CD8-positive, alpha-beta memory T cell (primary cell): ENCODE measurements at places on chromosomes 6 and 20.

DNA sequence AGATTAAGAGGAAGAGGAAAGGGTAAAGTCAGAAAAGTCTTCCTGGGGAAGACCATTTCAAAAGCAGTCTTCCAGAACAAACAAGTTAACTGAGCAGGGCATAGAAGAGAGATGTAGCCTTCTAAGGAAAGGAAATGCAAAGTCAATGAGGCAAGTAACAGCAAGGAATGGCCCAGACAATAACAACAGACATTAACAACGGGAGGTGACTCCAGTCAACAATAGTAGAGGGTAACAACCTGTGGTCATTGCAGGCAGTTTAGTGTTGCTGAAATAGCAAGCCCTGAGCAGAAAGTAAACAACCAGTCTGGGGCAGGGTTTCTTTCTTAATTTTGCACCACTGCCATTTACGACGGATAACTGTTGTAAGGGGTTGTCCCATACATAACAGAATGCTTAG is 2.1 kb downstream of the MDN1 start:
- DNase-seq: no peak

DNA sequence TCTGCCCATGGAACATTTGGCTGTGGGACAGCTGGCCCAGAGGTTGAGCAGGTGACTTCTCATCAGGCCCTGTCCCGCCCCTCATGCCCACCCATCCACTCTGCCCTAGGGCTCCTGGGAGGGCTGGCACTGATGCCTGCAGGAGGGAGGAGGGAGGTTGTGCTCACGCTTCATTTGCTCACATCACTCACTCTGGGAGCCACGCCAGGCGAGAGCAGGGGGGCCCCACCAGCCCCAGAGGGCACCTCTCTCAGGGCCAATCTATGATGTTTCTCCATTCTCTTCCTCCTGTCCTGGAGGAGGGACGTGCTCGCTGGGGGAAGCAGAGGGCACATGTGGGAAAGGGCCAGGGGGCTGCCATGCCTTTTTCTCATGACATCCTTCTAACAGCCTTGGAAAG is 10.9 kb upstream of the GLP1R start:
- DNase-seq: no peak

GRCh38 chr6:1015825-1016224 is 296.1 kb upstream of the FOXQ1 start:
- DNase-seq: no peak

- DNase-seq: no peak
These were observed 114.7 kb downstream of the ERMARD start for GRCh38 chr6:169866140-169866534.

DNA sequence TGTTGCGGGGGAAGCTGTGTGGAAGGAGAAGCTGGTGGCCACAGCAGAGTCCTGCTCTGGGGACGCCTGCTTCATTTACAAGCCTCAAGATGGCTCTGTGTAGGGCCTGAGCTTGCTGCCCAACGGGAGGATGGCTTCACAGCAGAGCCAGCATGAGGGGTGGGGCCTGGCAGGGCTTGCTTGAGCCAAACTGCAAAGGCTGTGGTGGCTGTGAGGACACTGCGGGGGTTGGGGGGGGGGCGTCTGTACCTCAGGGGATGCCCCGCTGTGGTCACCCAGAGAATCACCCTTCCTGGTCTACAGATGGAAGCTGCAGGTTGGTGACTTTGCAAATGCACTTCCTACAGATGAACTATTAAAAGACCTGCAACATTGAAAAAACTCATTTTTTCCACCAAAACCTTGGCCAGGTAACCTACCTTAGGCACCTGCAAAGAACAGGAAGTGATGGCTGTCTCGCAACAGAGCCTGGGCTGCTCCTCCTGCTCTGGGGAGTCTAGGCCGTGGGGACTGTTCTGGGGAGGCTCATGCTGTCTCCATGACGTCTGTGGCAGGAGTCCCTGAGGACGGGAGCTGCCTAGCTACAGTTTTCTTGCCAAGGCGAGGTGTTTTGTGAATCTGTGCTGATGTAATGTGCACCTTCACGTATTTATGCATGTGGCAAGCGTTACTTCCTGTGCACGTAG is 7.3 kb downstream of the NPBWR2 start:
- DNase-seq: peak; percentile 54

- DNase-seq: no peak
These were observed 32.6 kb upstream of the TULP4 start for GRCh38 chr6:158279615-158280014.

DNA sequence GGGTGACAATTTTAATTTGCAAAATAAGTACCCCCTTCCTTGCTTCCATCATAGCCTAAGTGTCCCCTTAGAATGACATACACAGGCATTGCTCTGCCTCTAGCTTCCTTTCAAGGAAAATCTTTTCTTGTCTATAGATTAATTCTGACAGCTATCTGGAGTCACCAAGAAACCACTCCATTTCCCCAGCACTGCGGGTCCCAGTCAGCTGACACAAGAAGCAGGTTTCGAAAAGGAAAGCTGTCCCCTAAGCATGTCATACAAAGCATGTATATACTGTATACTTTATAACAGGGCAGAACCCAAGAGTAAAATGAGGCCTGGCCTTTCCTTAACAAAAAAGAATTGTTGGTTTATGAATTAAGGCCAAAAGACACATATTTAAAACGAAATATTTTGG is 273.5 kb downstream of the BTBD9 start:
- no peak for DNase-seq

- no peak for DNase-seq
These were observed 125.3 kb downstream of the GRM1 start for GRCh38 chr6:146154197-146154596.

- DNase-seq: no peak
These were observed 436.5 kb downstream of the DHX35 start for GRCh38 chr20:39398656-39399055.

DNA sequence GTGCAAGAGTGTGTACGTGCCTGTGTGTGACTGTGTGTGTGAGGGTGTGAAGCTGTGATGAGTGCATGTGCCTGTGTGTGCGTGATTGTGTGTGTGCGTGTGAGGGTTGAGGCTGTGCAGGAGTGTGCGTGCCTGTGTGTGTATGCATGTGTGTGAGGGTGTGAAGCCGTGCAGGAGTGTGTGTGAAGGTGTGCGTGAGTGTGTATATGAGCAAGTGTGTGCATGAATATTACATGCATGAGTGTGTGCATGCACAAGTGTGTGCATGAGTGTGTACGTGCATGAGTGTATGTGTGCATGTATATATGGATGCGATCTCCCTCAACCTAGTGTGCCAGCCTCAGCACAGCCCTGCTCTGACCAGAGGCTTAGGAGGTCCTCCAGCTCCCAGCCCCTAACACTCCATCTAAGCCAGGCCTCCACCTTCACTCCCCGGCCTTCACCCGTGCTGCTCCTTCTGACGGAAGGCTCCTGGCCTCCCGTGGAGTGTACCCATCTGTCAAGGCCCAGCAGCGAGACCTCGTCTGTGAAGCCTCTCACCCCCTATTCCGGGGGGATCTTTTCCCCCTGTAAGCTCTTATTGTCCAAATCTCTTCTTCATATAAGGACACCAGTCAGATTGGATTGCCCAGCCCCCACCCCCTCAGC is 19.9 kb upstream of the PHACTR3 start:
- DNase-seq: no peak

GRCh38 chr6:152976749-152977148 is 6.1 kb downstream of the FBXO5 start:
- DNase-seq: no peak

GRCh38 chr6:96940322-96940721 is 15.8 kb downstream of the KLHL32 start:
- DNase-seq: no peak

- no peak for DNase-seq
These were observed 207.8 kb downstream of the TTLL2 start for GRCh38 chr6:167532410-167533288.

DNA sequence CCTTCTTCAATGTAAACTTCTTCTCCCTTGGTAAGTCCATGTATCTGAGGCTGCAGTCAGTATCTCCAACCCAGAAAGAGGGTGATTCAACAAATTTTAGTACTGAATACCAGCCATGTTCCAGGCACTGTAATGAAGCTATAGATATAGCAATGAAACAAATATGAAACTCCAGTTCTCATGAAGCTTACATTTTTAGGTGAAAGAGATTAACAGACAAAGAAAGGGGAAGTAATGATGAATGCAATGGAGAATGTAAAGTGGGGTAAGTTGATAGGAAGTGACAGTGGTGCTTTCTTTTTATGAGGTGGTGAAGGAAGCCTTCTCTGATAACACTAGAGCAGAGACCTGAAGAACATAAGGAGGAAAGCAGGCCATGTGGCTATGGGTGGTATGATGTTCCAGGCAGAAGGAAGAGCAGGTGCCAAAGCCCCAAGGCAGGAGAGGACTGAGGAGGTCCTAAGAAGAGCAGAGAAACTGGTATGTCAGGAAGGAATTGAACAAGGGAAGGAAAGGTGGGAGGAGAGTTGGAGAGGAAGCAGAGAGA is 143.6 kb downstream of the TFAP2B start:
- DNase-seq: no peak

DNA sequence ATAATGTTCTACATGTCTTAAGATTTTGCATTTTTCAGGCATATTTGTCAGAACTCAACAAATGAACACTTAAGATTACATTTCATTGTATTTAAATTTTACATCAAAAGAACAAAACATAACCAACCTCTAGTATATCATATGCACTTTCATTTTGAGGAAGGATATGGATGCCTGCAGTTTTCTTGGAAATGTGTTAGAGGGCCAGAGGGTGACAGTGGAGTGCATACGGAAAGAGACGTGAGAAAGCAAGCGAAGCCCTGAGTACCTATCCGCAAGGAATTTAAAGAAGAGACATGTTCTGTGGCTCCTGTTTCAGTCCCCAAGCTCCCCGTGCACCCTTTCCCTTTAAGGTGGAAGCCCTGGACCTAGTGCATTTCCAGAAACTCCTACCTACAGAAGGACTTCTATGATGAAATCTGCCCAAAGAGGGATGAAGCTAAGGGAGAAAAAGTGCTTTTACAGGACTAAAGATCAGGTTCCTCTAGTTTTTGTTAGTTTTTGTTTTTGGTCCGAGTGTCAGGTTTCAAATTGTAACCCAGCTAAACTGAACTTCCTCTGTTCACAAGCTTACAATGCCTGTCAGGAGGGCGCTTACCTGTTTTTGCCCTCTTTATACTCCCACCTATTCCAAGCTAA is 38.8 kb downstream of the EZR start:
- no peak for DNase-seq

DNA sequence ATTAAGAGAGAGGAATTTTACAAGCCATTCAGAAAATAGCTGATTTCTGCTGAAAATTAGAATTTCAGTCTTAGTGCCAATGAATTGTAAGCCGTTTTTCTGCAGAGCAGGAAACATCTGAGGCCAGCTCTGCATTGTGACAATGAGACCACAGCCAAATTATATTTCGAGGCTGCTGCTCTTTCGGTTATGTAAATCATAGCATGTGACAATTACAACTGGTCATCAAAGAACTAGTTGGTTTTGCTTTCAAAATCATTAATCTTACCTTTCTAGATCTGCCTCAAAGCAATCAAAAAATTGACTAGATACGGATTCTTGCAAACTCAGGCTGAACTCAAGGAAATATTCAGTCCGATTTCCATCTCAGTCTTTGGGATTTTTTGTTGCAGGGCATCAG is 33.4 kb upstream of the INSM1 start:
- DNase-seq: no peak

- no peak for DNase-seq
These were observed 8.9 kb downstream of the SNHG17 start for GRCh38 chr20:38426006-38426897.

DNA sequence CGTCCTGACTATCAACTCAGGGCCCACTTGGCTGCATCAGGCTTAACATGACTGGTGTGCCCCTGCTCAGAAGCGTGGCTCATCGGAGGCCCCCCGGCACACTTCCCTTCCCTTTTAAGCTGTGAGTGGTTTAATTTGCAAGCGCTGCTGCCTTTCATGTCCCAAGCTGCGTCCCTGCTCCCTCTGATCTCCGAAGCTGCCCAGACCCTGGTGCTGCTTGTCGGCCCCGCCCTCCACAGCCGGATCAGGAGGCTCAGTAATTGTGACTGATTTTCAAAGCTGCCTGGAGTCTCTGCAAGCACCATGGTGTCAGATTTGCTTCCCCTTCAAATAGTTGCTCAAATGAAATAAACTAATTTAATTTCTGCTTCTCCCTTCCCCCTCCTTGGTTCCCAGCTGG is 71.1 kb downstream of the CDH22 start:
- DNase-seq: no peak

GRCh38 chr6:148657048-148657447 is 89.8 kb upstream of the UST start:
- no peak for DNase-seq

DNA sequence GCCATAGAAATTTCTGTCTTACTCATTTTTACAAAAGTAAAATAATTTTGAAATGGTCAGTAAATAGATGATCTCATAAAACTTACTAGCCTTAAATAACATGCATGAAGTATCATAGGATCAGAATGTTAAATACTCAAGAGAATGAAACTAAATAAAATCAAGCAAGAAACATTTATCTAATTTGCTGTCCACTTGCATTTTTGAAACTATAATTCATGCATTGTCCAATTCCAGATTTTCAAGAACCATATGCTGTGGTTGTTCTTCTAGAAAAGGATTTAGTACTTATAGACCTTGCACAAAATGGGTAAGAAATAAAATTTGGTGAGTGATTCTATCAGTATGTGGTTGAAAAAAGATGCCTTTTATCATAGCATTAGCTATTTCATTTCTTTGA is 107.0 kb downstream of the STXBP5 start:
- no peak for DNase-seq

- DNase-seq: no peak
These were observed 65.1 kb downstream of the CGA start for GRCh38 chr6:87029711-87030314.

DNA sequence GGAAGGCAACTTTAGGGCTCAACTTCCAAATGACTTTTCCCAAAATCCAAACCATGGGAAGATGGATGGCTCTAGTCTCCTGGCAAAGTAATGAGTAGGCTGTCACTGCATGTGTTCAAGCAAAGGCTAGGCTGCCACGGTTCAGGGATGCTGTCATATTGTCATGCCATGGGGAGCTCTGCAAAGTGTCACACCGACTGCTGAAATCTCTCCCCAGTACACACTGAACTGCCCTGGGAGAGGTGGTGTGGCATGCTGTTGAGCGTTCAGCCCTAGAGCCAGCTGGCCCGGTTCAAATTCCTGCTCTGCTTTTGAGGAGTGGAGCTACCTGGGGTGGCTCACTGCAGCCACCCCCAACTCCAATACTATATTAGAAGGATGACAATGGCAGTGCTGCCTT is 115.9 kb downstream of the LRFN2 start:
- no peak for DNase-seq

GRCh38 chr6:107769053-107769658 is 55.0 kb downstream of the SCML4 start:
- DNase-seq: no peak

DNA sequence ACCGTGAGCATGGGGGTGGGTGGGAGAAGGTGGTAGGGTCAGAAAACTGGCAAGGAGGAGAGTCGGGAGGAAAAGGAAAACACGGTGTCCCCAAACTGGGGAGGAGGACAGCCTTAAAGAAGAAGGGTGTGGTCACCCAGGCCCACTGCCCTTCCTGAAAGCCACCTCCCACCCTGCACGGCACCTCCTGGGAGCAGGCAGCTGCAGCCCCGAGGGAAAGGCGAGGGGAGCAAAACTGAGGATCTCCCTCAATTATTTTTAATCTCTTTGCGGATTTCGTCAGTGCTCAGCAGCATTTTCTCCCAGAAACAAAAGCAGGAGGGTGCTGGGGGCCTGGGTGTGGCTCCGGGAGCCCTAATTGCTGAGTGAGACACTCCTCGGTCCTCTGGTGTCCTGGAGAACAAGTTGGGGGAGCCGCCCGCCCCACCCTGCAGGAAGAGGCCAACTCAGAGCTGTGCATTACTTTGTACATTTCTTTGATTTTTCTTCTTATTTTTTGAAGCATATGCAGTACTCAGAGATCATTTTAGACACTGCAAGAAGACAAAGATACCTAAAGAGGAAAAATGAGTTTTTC is 56.4 kb downstream of the RIOK1 start:
- DNase-seq: no peak
